ENCODE measurements at places on chromosomes 12 and 14.
A peak's percentile ranks its signal among the peaks of the same experiment; 100 is the strongest.

GRCh38 chr14:24215495-24216344 is at the start of gene MDP1:
TSS of gene MDP1 (minus strand) at chr14:24216066. CDS start at chr14:24215955, 111 bp downstream.
- DNase-seq = peak; percentile 89

DNA sequence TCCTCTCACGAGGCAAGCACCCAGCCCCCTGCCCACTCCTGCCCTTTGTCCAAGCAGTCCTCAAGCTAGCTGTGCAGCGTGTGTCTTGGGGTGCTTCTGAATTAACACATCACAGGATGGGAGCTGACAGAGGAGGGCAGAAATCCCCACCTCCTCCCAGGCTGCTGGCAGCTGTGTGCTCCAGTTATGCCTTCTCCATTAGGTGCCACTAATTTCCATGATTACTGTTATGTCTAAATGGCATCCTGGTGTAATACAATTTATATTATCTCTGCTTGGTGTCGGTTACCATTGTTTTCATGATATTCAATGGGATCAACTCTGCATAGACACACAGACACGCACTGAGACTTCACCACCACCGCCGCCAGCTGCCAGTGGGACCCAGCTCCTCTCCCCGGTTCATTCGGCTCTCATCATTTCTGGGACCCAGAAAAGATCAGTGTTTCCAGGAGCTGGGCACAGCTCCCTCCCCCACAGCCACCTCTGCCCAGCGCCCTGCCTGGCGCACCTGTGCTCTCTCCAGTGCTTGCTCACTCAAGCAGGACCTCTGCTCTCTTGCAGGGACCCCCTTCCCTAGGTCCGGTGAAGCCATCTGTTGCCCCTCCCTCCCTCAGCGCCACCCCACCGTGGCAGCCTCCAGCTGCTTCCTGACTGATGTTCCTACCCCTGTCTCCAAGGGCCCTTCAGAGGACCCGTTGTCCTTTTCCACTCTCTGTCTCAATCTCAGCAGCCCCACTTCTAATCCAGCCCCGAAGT is 167.5 kb upstream of the FKBP4 start:
- DNase-seq = no peak

DNA sequence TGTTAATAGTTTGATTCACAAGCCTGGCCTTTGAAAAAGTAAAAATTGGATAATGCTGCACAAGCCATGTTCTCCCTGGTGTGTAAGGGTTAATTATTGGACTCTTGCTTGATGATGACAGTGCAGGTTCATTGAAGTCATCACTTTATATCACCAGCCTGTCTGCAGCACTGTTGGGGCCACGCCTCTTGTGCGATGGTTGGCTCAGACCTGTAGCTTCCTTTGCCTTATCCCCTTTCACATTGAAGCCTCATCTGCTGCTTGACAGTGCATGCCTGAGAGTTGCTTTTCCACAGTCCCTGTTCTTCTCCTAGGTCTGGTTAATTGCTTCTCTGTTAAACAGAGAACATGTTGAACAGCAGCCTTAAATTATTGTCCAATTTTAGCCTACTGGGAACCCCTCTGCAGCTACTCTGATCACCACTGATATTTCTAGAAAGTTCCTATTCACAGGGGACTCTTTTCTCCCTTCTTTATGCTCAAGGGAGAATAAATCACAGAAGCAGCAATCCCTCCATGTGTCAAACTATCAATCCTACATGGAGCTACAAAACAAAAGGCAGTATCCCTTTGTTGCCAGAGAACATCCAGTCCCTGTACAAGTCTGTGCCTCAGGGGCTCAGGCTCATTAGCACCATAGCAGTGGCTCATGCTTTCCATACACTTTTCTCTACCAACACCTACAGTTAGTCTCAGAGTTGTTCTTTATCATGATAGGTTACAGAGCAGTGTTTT is 322.1 kb downstream of the RGS6 start:
- no peak for DNase-seq

DNA sequence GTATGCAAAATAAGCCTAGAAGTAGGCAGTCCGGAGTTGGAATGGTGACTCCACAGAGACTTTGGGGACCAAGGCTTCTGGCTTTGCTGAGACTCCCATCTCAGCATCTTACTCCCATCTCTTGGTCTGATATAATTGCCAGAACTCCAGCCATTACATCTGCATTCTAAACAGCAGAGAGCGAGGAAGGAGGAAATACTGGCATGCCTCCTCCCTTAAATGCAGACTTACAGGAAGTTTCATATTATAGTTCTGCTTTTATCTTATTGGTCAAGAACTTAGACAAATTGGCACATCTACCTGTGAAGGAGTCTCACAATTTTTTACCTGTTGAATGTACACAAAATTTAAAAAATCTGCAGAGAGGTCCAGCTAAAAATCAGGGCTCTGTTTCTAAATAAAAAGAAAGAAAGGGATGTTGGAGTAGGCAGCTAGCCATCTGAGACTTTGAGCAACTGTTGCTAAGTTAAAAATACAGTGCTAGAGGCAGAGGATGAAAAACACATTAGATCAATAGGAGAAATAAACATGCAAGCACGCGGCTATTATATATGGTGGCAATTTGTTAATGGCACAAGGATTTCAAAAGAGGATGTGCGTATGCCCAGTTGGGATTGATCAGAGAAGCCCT is 209.9 kb upstream of the HMGA2 start:
- no peak for DNase-seq

DNA sequence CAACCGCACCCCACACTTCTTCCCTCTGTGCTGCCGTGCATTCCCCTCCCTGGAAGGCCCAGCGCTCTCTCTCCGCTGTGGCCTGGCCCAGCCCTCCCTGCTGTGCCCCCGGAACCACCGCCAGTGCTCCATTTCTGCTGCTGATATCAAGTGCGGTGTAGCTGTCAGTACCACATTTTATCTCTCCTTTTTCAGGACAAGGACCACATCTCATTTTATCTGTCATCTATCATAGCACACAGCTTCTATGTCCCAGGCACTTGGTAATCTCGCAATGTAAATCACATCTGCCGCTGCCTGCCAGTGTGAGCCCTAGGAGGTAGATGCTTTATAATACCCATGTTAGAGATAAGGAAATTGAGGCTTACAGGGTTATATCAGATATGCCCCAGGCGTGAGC is 18.3 kb downstream of the IL31 start:
- DNase-seq = no peak

GRCh38 chr14:105315211-105315721 is 718 bp downstream of the PACS2 start:
- peak; percentile 46 for DNase-seq

DNA sequence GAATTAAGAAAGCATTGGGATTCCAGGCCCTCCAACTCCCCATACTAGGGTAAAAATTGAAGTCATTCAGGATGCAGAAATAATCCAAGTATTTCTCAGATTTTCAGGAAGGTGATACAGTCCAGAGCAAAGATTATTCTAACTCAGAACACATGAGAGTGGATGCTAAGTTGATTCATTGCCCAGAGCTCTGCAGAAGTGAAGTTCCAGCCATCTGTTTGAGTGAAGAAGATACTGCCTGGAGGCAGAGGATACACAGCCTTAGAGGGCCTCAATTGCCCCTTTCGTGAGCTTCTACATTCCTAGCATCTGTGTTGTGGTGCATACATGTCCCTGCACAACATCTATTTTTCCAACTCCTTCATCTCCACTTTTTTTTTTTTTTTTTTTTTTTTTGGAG is 36.9 kb upstream of the SMUG1 start:
- no peak for DNase-seq

DNA sequence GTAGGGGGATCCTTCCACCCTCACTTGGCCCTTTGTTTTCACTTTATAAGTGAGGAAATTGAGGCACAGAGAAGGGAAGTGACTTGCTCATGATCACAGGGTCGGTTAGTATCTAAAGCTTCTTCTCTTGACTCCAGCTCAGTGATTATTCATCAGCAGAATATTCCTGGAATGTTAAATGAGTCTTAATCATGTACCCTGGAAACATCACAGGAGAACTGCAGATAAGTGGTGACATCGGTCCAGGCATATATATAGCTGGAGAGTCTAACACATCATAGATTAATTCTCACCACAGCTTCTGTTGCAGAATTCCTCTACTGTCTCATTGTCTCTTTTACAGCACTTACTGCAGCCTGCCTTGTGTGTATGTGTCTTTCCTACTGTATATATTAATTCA is 69.9 kb downstream of the PAH start:
- DNase-seq = no peak

GRCh38 chr12:92047393-92047826 is 98.2 kb downstream of the BTG1 start:
- DNase-seq = peak; percentile 40

- no peak for DNase-seq
These were observed 131.9 kb upstream of the CPM start for GRCh38 chr12:69064734-69065443.

- no peak for DNase-seq
These were observed 103.7 kb downstream of the VCPKMT start for GRCh38 chr14:50012644-50013043.

DNA sequence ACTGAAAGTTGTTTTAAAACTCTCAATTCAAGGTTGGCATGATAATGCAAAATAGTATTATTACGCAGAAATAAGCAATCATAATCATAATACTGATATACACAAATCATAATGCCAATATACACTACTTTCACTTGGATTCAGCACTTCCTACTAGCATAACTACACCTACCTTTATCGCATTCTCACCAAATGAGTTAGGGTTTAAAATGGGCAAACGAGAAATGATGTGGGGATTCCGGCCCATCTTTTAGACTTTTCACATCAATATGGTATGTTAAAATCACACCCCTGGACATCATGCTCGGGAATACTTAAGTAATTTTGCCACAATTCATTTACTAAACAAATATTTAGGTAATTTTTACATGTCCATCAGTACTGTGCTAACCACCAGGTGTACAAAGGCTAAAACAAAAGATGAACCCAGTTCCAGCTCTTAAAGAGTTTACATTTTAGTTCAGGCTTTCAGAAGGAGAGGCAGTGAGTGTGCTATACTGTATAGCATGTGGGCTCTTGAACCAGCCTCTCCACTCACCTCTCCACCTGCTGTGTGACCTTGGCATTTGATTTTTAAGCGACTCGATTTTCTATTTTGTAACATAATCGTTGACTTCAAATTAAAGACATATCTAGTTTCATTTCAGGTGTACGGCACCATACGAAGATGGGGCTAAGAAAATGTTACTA is 1.1 kb upstream of the USP15 start:
- DNase-seq = peak; percentile 42

Data from CD4-positive, alpha-beta T cell treated with Interleukin-2 at 100 ng/mL for 4 hours (primary cell).